Fibroblast of skin of right quadriceps (primary cell): ENCODE measurements at places on chromosomes 6 and 20.

- no peak for DNase-seq
Observed at GRCh38 chr6:25196464-25196863, 82.7 kb upstream of the CARMIL1 start.

DNA sequence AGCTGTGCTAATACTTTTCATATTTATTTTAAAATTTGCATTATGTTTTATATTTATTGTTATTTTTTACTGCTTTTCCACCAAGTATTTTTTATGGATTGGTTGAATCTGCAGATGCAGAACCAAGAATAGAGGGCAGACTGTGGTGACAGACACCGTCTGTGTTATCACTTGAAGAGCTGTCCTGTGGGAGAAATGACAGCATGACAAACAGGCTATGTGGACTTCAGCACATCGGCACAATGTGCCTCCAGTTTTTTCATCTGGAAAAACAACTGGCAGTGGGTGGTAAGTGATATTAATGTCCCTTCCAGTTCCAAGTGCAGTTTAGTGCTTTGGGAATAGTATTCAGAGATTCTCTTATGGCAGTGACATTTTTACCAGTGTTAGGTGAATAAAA, 492.9 kb downstream of the PRKN start:
- DNase-seq: no peak

GRCh38 chr20:50588034-50588736, 78.0 kb downstream of the PTPN1 start:
- DNase-seq: peak; percentile 40

- DNase-seq: no peak
Observed at GRCh38 chr6:61755739-61756138, 530.3 kb downstream of the KHDRBS2 start.

GRCh38 chr6:151142676-151143075, 97.1 kb upstream of the AKAP12 start:
- no peak for DNase-seq

GRCh38 chr20:740162-740561, 28.1 kb downstream of the SLC52A3 start:
- no peak for DNase-seq
